HTR-8/SVneo (cell line): ENCODE measurements at places on chromosomes 13 and 19.

DNA sequence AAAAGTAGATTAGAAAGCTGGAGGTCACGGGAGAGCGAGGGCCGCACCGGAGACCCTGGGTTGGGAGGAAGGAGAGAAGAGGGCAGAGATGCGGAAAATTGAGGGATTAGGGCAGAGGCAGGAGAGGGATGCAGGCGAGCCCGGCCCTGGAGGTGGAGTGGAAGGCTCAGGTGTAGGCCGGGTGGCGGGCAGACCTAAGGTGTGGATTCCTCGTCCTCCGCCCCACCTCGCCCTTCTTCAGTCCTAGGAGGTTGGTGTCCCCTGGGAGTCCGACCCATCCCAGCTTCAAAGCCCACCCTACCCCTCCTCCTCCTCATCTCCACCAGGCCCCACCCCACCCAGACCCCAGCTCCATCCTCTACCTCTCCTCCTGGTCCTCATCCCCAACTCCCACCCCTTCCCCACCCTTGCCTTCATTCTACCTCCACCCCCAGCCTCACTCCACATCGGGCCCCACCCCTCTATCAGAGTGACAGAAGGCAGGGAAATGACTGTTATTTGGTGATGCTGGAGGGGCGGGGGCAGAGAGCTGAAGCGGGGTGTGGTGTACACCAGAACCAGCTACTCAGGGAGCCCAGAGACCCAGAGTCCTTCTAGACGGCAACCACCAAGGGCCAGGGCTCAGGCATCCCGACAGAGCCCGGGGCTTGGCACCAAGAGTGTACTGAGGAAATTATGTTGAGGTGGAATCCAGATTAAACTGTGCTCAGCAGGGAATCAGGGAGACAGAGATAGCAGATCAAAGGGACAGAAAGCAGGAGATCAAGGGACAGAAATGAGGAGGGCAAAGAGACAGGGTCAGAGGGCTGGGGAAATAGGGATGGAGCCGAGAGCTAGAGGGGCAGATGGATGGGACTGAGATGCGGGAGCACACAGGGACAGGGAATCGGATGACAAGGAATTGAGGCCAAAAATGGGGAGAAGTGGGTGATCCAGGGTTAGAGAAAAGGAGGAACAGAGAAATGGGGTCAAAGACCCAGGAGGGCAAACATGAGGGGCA is 6.4 kb downstream of the ERFL start:
- no peak for DNase-seq

- no peak for DNase-seq
Observed at GRCh38 chr19:28028881-28029444, 1184.0 kb downstream of the UQCRFS1 start.

DNA sequence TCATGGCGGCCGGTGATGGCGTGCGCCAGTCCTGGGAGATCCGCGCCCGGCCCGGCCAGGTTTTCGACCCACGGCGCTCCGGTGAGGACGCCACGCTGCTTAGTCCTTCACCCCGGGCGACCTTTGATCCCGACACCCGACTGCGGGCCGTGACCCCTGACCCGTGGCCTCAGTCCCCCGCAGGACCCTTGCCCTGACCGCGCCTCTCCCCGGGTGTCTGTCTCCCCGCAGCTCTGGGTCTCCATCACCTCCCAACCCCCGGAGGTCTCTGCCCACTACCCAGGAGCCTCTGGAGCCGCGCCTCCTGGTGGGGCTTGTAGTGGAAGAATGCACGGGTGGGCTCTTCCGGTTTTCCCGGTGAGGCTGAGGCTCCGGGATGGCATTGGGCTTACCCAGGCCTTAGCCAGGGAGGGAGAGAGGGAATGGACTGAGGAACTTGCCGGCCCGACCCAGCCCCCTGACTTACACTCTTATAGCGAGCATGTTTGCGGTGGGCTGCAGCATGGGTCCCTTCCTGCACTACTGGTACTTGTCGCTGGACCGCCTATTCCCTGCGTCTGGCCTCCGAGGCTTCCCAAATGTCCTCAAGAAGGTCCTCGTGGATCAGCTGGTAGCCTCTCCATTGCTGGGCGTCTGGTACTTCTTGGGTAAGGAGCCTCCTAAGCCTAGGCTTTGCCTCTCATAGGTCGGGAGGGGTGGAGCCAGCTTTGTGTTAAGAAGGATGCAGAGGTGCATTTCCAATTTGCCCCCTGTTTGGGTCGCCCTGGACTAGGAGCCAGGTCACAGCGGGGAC is 566 bp downstream of the MPV17L2 start:
- no peak for DNase-seq

GRCh38 chr13:50574731-50575130 is 268.8 kb downstream of the DLEU7 start:
- DNase-seq, result no peak

GRCh38 chr13:76654263-76654662 is 231.9 kb downstream of the KCTD12 start:
- DNase-seq, result no peak

- no peak for DNase-seq
Observed at GRCh38 chr19:8324186-8325050, 3.1 kb downstream of the RPS28 start.

- DNase-seq, result no peak
Observed at GRCh38 chr13:79681069-79681468, 200.1 kb downstream of the NDFIP2 start.

DNA sequence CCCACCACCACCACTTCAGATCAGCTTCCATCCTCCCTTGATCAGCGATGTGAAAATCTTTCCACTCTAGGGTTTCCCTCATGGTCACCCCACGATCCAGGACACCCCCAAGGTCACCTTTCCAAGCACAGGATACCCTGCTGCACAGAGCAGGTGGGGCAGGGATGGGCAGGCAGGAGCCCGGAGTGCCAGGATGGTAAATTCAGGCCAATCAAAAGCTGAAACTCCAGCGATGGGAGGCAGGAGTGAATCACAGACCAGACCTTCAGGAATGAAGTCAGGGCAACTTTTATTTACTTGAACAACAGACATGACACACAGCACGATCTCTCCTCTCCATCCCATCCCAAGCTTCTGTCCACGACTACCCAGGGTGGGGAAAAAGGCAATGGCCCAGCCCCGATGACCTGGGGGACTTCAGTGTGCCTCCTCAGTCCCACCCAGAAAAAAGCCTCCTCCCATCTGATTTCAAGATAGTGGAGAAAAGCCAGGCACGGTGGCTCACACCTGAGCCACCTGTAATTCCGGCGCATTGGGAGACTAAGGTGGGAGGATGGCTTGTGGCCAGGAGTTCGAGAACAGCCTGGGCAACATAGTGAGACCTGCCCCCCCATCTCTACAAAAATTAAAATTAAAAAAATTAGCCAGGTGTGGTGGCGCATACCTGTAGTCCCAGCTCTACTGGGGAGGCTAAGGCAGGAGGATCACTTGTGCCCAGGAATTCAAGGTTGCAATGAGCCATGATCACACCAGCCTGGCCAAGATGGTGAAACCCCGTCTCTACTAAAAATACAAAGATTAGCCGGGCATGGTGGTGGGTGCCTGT is 39.2 kb downstream of the ZSWIM4 start:
- DNase-seq, result no peak
